ENCODE measurements at places on chromosomes 6 and 20. TPM values are rescaled to one million over a fixed set of nuclear protein-coding genes. Genes with fewer than 3 reads are reported as not detected.

Gene SMPDL3A
- total RNA-seq: 11.3 TPM

Gene THEMIS
- not detected for total RNA-seq

Gene IL20RA
- 4.6 TPM for total RNA-seq

Gene TBX18
- 18.1 TPM for total RNA-seq

Gene CLPSL1
- not detected for total RNA-seq

Gene TRIM15
- total RNA-seq: not detected

Gene SLC12A5
- total RNA-seq: 0.21 TPM

Gene DEFB132
- not detected for total RNA-seq

Gene PLCB4
- total RNA-seq: 16.4 TPM

Gene TNF
- not detected for total RNA-seq

Gene EEF1A2
- 858 TPM for total RNA-seq

Gene SIRPD
- not detected for total RNA-seq

Gene GNAS-AS1
- total RNA-seq: 2.5 TPM

Gene COL12A1
- 443 TPM for total RNA-seq

Gene EDN1
- 6.7 TPM for total RNA-seq

Gene RGS17
- 1.0 TPM for total RNA-seq

Gene BMP6
- 10.7 TPM for total RNA-seq

Gene SEMG1
- not detected for total RNA-seq

Gene DEFB124
- not detected for total RNA-seq

Gene CST4
- total RNA-seq: not detected

Gene LHFPL5
- not detected for total RNA-seq

Gene CNKSR3
- 14.8 TPM for total RNA-seq

Gene ZSCAN12
- total RNA-seq: 11.8 TPM

Gene SPTLC3
- total RNA-seq: 15.8 TPM

Gene ZSWIM3
- 5.2 TPM for total RNA-seq

Gene NUP43
- 27.6 TPM for total RNA-seq

Gene CD93
- total RNA-seq: 112 TPM

Gene CST3
- total RNA-seq: 229 TPM

Data from tongue (tissue), 3 donors.